ENCODE measurements at places on chromosomes 4 and X.

DNA sequence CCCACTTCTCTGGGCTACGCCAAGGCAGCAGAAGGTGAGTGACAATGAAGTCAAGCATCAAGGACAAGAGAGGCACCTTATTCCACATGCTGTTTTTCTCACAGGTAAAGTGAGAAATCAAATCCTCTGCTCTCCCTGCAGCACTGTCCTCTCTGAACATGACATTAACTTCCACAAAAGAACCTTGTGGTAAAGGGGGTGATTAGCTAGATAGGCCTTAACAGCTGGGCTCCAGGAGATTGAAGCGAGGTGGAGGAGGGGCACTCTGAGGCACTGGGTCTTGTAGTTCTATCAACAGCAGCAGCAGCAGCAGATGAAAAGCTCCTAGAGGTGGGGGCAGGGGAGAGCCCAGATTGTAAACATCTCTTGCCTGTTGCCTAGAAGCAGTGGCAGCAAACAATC, 96.8 kb upstream of the CXXC4 start:
- no peak for DNase-seq

DNA sequence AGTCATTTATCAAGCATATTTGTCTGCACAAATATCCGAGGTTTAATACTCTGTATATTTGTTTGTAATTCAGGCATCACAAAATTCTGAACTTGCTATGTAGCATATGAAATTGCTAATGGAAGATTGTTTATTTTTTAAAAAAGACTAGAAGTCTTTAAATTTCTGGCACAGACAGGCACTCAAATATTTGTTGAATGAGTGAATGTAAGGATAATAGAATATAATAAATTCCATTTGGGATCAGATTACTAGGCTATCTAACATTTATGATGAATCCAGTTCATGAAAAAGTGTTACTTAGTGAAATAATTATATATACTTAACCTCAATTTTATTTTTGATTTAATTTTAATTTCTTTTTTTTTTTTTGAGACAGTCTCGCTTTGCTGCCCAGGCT, 30.4 kb upstream of the TEC start:
- DNase-seq = no peak

DNA sequence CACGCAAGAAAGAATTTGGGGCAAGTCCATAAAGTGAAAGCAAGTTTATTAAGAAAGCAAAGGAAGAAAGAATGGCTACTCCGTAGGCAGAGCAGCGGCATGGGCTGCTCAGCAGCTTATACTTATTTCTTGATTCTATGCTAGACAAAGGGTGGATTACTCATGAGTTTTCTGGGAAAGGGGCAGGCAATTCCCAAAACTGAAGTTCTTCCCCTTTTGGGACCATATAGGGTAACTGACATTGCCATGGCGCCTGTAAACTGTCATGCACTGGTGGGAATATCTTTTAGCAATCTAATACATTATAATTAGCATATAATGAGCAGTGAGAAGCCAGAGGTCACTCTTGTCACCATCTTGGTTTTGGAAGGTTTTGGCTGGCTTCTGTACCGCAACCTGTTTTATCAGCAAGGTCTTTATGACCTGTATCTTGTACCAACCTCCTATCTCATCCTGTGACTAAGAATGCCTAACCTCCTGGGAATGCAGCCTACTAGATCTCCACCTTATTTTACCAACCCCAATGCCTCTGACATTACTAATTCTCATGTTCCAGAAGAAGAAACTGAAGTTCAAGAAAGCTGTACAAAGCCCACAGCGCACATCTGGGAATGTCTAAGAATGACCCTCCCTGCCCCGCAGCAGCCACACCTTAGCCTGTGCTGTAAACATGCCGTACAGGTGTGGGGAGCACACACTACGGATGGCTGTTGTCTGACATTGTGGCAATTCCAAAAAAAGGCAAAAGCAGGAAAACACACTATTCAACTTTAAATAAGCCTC, 18.6 kb downstream of the RXFP1 start:
- no peak for DNase-seq

DNA sequence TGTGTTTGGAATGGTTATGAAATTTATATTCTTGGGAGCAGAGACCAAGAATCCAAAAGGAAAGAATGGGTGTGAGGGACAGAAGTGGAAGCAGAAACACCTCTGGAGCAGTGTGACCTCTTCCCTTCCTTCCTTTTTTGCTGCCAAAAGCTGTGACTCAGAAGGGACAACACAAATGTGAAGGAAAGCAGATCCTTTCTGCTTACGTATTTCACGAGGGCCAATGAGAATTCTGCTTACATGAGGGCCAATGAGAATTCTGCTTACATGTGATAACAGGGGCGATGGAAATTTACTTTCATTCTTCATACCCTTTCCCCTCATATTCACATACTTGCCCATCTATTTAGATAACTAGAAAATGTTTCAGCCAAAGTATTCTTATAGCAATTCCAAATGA, 404.6 kb downstream of the PRDM5 start:
- no peak for DNase-seq

DNA sequence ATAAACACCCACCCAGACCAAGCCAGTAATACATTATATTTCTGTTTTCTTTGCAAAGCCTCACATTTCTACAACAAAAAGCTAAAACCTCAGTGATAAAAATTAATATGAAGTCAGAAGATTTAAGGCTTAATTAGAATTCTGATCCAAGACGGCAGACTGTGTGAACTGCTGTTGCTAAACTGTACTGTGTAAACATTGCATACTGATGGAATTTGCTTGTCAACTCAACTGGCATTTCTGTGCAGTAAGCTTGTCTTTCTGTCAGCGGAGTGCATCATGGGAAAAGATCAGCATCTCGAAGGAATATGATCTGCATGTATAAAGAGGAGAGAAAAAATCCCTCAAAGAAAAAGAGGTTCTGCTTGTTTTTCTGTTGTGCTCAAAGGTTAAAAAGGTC, 69.4 kb upstream of the SPANXB1 start:
- DNase-seq = no peak

DNA sequence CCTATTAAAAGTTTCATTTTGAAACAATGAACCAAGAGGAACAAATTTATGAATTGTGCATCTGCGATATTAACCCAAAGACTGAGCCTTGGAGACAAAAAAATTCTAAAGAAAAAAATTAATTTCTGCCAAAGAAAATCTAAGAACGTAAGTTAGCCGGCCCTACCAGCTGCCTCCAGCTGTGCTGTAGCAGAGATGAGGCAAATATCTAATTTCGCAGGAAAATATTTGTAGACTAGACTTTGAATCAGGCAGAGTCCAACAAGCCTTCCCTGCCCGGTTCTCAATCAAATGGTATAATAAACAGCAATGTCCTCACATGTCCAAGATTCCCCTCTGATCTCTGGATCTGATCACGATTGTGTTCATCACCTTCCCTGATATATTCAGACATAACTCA, 21.2 kb upstream of the SMIM20 start:
- DNase-seq = no peak

GRCh38 chr4:135418353-135418752, 1216.8 kb upstream of the PABPC4L start:
- DNase-seq = no peak
